Nucleus accumbens (tissue), 56 donors: ENCODE measurements at places on chromosomes 11 and 22.

- no peak for DNase-seq
These were observed 14.5 kb downstream of the CRTAM start for GRCh38 chr11:122852796-122853160.

DNA sequence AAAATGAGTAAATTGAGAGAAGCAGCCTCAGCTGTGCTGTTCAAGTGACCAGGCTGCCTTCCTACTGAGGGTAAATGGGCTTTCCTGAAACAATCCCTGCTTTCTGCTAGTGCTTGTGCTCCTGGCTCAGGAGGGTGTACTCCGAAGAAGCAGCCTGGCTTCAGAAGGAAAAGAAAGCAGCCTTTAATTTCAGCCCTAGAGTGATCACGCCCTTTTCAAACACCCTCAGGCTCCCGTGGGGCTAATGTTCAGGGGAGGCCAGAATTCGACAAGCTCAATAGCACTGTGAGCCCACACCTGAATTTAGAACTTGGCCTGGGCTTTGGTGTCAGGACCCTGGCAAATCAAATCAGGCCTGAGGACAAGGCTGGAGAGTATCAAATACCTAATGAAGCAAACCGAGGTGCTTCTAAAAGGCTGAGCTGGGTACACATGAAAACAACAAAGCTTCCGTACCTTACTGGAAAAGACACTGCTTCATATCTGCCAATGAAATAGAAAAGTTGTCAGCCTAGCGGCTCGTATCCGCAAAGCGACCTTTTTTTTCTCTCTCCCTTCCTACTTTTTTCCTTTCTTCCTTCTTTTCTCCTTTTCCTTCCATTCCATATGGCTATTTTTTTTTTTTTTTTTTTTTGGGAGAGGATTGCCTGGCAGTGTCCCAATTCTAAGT lies 387.8 kb downstream of the SOX6 start:
- DNase-seq: no peak

DNA sequence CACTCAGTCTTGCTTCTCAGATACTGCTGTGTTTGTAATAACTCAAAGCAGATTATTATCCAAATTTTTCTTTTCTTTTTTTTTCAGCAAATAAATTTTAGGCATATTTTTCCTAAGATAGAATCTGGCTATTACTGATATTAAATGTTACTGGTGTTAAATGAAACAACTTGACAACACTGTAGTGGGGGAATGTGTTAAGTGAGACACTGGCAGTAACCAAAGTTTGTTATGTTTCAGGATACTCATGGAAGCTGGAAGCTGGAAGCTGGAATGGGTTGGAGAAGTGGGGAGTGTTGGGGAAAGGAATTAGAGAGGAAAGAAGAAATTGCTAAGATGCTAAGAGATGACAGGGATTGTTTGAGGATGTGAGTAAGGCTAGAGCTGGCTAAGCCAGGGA lies 24.9 kb downstream of the PGR start:
- no peak for DNase-seq

DNA sequence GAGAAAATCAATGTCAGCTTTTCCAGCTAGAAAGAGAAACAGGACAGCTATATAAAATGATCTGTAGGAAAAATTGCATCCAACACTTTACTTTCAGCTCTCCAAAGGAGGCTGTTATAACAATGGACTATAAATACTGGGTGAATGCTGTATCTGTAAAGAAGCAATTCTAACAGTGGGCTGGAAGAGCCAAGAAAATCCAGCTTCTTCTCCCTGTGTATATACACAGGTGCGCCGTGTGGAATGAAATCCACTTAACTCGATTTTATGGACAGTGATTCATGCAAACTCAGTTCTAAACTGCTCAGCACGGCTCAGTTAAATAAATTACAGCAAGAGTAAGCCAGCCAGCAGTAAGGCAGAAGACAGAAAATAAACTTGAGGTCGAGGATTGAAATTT lies 32.5 kb upstream of the LMO2 start:
- DNase-seq: no peak

- peak; percentile 49 for DNase-seq
These were observed 26.5 kb upstream of the TREH start for GRCh38 chr11:118705791-118706545.

- no peak for DNase-seq
These were observed 10.5 kb downstream of the EI24 start for GRCh38 chr11:125579811-125580210.
